ENCODE measurements at places on chromosomes 3 and 15.

DNA sequence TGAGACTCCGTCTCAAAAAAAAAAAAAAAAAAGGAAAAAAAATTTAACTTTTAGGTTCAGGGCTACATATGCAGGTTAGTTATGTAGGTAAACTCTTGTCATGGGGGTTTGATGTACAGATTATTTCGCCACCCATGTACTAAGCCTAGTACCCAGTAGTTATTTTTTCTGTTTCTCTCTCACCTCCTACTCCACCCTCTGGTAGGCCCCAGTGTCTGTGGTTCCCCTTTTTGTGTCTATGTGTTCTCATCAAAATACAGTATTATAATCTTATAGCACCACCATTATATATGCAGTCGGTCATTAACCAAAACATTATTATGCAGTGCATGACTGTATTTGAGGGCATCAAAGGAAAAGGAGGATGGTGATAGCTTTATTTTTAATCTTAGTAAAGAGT is 47.3 kb downstream of the CHP1 start:
- DNase-seq: no peak

GRCh38 chr3:72289692-72290071 is 504.7 kb upstream of the PROK2 start:
- no peak for DNase-seq

DNA sequence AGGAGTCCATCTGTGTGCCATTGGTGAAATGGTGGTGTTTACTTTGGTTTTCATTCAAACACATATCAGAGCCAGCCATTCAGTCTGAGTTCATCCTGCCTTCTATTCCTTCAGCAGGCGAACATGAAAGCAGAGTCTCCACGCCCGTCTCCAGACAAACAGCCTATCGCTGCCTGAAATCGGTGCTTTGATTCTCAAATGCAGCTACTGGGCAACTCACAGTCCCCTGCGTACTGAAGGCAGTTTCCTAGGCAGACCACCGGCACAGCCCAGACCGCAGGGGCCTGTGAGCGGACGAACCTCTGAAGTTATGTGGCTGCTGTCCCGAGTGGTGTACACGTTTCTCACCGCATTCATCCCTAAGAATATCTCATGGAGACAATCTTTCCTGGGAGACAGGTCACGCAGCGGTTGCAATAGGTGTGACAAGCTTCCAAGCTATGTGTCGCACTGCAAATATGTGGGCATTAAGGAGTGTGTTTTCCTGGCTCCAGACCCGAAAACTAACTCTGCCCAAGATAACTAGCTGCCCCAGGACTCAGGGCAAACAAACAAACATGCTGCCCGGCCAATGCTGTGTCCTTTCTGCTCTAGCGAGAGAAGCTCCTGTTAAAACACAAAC is 16.9 kb upstream of the RYR3 start:
- DNase-seq: no peak

DNA sequence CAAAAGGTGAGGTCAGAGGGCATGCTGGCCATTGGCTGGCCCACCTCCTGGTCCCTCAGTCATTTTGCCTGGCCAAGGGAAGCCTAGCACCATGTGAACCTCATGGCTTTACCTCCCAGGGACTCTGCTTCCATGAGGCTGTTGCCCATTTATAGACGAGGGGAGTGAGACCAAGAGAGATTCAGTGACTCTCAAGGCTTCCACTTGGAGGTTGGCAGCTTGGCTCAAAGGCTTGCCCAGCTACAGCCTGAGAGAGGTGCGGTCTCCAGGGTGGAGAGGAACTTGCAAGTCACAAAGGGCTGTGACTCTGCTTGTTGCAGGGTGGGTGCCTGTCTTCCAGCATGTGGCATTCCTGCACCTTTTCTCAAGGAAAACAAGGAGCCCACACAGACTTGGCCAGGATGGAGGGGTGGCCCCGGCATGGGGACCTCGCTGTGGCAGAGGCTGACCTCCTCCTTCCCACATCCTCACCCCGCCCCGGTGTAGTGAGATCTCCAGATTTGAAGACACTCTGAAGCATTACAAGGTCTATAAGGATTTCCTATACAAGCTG is 24.5 kb downstream of the CFAP100 start:
- no peak for DNase-seq

DNA sequence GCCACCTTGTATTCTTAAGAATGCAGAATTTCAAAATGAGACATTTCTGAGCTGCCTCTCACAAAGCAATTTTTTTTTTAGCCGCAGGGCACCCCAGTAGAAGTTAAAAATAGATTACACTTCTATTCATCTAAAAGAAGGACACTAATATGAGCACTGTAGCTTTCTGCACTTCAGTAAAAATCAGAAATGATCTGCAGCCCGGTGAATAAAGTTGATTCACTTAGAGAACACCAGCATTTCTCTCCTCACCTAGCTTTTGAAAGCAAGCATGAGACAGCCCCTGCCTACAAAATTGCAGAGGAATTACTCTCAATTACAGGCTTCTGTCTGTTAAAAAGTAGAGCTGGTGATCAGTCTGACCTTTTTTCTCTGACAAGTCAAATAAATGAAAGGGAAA is 1062.4 kb downstream of the FHIT start:
- no peak for DNase-seq

DNA sequence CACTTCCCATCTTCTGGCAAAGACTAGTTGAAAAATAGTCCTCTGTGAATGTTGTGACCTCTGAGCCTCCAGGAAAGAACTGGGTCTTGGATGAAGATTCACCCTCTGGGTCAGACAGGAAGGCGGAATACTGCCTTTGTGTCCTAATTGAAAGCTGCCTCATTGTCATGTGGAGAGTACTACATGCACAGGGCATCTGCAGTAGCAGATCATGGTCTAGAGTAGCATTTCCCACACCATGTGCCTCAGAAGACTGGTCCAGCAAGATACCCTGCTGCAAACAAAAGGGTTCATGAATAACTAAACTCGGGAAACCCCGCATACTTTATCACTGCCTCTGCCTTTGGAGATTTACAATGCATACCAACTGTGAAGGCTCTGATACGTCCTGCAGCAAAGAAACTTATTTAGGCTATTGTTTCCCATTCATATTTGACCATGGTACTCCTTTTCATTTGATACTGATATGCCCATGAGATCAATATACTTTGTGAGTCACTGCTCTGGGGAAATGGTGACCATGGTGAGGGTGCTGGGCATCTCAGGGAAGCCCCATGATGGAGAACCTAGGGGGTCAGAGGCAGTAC is 22.7 kb downstream of the IRAK2 start:
- DNase-seq: no peak

DNA sequence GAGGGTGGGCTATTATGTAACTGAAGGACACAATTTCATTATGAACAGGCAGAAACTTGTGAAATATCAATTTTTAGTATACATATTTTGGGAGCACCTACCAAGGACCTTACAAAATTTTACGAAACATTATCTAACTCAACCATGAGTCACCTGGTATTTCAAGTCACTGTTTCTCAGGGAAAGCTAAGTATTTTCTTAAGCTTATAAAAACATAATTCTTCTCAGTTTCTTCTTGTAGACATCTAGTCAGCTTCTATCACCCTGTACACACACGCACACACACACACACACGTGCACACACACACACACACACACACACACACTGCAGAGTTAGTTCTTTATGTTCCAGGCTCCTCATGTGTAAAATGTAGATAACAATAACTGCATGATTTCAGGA is 658.3 kb downstream of the TUSC7 start:
- DNase-seq: no peak

- no peak for DNase-seq
These were observed 543 bp upstream of the REC114 start for GRCh38 chr15:73442421-73442820.

DNA sequence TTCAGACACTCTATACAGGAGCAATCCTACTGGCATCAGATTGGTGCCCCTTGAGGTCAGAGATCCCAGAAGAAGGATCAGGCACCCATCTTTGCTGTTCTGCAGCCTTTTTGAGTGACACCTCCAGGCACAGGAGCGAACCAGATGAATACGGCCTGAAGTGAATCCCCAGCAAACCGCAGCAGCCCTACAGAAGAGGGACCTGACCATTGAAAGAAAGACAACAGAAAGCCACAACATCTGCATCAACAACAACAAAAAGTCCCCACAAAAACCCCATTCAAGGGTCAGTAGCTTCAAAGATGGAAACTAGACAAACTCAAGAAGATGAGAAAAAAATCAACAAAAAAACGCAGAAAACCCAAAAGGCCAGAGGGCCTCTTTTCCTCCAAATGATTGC is 130.4 kb downstream of the PPM1L start:
- DNase-seq: no peak

- DNase-seq: no peak
These were observed 33.4 kb downstream of the ZXDC start for GRCh38 chr3:126442094-126442855.

GRCh38 chr3:101061312-101061711 is 68.1 kb upstream of the ABI3BP start:
- no peak for DNase-seq

DNA sequence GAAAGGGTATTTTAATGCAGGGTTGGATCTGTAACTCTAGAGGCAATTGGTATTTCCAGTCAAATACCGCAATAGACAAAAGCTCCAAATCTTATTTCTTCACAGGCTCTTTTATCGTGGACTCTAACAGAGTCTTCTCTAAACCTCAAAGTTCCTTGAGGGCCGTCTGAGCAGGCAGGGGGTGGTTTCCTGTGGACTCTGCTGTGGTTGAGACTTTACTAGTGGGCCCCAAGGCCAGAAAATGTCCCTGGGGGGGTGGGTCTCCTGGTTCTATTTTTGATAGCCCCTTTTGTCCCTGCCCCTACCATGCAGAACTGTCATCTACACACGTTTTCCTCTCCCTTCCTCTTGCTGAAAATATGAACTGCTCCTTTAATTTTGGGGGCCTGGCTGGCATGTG is 80.1 kb downstream of the ASB7 start:
- DNase-seq: no peak

- DNase-seq: peak; percentile 12
These were observed 31.7 kb upstream of the MNS1 start for GRCh38 chr15:56496635-56497034.

GRCh38 chr3:64030741-64031140 is 7.4 kb upstream of the PSMD6 start:
- DNase-seq: peak; percentile 20

GRCh38 chr3:161452179-161452578 is 44.4 kb upstream of the OTOL1 start:
- DNase-seq: no peak

- DNase-seq: no peak
These were observed 540.9 kb upstream of the MDFIC2 start for GRCh38 chr3:70853161-70853944.

DNA sequence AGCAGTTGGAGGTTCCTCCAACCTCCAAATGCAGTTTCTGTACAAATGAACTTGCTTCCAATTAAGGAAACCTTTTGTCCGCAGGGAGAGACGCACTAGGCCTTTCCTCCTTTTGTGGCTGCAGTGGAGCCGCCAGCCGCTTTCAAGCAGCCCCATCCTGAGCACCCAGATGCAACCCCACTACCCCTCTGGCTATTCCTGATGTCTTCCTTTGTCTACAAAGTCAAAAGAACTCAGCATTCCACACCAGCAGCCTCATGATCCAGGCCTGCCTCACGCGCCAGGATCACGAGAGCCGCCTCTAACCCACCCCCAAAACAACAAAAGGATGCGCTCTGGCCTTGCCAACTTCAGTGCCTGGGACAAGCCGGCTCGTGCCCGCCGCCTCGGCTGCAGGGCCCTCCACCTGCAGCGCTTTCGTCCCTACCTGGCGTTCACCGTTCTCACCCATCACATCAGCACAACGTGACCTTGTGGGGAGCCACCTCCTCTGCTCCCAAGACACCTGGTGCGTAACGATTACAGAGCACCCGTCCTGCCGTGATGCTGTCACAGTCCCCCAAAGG is 48.2 kb upstream of the MUC4 start:
- no peak for DNase-seq

GRCh38 chr3:126540342-126540849 is 16.4 kb downstream of the CHST13 start:
- DNase-seq: no peak

DNA sequence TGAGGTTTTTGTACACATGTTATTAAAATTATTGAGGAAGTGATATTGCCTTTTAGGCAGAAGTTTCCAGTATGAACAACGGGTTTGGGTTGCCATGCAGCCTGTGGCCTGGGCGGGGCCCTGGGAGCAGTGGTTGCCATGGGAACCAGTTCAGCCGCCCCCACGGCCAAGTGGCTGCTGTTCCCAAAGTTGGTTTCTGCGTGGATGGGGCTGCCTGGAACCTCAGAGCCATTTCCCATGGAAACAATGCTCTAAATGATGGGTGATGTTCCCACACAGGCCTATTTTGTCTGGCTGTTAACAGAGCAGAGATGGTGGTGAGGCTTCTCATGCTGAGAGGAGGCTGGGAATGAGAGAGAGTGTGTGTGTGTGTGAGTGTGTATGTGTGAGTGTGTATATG is 19.5 kb downstream of the MRAS start:
- DNase-seq: no peak

DNA sequence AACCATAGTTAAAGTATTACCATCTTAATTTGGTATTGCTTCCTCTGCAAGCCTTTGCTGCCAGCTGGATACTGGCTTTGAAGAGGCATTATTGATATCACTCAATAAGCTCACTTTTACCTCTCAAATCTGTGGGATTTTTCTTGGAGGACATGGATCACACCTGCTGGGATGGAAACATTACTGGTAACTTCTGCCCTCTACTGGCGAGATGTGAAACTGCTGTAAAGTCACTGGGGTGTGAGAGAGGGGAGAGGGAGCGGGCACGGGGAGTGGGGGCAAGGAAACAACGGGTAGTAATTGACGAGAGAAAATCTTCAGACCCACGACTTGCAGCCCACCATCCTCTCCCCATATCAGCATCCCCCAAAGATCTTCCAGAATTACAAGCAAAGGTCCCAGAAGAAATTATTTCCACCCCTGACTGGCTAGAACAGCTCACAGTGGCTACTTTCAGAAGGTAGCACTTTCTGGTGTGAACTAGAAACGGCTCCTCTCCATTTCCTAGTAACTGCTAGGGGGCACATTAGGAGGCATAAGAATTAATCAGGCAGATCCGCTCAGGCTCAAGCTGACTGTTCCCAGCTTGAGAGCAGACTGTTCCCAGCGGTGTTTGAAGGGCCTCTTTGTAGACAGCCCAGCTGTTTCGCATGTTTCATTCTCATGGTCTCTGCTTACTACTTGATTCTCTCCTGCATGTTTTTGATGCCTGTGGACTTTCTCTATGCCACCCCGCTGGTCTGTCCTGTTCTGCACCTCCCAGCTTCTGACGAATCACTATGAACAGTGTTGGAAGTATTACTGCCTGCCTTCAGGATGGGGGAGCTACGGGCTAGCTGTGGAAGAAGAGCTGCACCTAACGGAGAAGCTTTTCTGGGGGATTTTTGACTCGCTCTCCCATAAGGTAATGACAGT is 230.4 kb upstream of the CHRM5 start:
- DNase-seq: peak; percentile 1

GRCh38 chr3:31732548-31732947 is 199.8 kb downstream of the STT3B start:
- DNase-seq: peak; percentile 22

GRCh38 chr3:168162172-168162571 is 66.4 kb upstream of the GOLIM4 start:
- DNase-seq: no peak

DNA sequence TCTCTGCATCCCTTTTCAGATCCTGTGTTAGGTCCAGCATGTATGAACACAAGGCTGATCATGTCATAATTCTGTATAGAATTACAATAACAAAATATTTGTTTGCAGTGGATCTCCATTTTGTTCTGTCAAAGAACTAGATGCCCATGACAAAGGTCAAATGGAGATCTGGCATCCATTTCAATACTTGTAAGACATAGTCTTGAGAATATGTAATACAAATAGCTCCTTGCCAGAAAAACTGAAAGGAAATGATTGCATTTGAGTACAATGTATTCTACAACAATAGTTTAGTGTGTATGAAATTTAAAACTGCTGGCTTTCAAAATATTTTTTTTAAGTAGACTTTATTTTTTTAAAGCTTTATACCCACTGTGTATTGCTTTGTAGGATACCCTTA is 101.1 kb downstream of the CMSS1 start:
- DNase-seq: no peak
